ENCODE measurements at places on chromosomes 6 and 20.
A peak's percentile ranks its signal among the peaks of the same experiment; 100 is the strongest.

- no peak for DNase-seq
Observed at GRCh38 chr6:80439721-80440470, 333.4 kb downstream of the BCKDHB start.

DNA sequence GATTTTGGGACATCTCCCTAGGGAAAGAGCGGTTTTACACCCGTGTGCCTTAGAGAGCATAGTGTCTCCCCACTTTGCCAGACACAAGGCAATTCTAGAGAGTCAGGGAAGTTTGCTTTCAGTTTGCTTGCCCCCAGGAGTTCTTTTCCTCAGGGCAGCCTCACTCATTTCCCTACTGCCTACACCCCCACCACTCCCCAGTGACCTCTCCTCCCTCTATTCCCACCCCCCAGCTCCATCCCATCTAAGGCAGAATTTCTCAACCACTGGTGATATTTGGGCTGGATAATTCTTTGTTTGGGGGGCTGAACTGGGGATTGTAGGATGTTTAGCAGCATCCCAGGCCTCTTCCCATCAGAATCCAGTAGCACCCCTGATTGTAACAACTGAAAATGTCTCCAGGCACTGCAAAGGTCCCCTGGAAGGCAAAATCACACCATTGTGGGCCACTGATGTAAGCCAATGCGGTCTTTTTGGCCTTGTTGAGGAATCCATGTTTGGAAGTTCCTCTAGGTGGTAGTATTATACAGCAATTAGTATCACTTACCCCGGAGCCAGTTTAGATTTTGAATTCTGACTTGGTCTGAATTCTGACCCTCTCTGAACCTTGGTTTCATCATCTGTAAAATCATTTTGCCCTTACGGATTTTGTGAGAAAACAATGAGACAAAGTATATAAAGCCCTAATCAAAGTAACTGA is 1.3 kb downstream of the EPPIN start:
- no peak for DNase-seq

DNA sequence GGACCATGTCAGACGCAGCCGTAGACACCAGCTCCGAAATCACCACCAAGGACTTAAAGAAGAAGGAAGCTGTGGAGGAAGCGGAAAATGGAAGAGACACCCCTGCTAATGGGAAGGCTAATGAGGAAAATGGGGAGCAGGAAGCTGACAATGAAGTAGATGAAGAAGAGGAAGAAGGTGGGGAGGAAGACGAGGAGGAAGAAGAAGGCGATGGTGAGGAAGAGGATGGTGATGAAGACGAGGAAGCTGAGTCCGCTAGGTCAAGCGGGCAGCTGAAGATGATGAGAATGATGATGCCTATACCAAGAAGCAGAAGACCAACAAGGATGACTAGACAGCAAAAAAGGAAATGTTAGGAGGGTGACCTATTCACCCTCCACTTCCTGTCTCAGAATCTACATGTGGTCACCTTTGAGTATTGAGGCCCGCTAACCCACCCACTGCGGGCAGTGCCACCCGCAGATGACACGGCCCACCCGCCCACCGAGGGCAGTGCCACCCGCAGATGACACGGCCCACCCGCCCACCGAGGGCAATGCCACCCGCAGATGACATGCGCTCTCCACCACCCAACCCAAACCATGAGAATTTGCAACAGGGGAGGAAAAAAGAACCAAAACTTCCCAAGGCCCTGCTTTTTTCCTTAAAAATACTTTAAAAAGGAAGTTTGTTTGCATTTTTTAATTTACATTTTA is 43.3 kb downstream of the MGME1 start:
- DNase-seq, result no peak

DNA sequence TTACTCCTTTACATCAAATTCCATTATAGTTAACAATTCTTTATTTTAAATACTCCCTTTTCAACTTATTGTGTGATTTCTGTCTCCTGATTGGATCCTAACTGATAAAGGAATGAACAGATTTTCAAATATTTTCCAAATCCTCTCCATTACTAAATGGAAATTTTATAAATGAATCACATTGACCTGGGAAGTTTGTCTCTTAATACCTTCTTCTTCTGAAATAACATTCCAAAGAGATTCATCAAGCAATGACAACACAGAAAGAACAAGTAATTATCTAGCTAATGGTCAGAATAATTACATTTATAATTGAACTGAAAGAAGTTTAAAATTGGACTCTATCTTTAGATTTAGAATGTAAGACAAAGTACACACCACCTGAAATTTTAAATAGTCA is 515.4 kb upstream of the PTCHD4 start:
- no peak for DNase-seq

DNA sequence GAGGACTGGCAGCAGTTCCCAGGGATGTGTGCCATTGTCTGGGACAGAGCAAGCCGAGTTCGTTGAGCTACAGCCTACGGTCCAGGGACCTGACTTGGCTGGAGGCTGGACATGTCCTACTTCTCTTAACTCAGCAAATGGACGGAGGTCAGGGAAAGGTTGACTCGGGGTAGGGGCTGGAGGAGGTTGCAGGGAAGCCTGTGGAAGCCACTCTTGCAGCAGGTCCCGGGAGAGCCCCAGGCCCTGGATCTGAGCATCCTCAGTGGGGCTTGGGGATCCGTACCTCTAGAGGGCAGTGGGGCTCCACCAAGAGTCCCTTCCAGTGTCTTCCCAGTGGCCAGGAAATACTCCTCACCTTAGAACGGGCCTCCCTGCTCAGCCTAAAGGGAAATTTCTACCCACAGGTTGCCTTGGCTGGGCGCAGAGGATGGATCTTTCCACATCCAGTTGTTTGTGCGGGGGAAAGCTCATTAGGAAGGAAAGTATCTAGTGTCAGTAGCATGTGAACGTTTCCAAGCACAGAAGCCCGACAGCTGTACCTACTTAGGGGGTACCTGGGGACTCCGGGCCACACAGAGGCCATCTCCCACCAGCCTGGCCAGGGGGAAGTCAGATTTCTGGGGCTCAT is 170.2 kb downstream of the NFATC2 start:
- peak; percentile 55 for DNase-seq

DNA sequence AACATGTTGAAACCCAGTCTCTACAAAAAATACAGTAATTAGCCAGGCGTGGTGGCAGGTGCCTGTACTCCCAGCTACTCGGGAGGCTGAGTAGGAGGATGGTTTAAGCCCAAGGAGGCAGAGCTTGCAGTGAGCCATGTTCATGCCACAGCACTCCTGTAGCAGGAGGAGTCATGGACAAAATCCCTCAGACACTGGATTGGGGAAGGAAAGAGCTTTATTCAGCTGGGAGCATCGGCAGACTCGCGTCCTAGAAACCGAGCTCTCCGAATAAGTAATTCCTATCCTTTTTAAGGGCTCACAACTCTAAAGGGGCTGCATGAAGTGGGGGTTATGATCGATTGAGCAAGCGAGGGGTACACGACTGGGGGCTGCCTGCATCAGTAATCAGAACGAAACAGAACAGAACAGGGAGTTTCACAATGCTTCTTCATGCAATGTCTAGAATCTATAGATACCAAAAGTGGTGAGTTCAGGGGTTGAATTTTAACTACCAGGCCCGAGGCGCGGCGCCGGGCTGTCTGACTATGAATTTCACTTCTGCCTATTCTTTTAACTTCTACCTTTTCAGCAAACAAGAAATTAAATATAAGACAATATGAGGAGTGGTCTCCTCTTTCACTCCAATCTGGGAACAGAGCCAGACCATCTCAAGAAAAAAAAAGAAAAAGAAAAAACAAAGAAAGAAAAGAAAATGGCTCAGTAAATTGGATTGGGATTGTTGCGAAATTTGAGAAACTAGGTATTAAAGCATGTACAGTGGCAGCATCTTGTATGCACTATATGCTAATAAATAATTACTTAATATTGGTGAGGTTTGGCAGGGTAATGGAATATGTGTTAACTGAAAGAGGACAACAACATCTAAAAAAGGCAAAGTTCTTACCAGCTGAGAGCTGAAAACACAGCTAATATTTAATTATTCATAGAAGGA is 23.6 kb downstream of the HMGN4 start:
- no peak for DNase-seq

GRCh38 chr6:108550256-108550655 is 10.5 kb upstream of the FOXO3 start:
- no peak for DNase-seq

DNA sequence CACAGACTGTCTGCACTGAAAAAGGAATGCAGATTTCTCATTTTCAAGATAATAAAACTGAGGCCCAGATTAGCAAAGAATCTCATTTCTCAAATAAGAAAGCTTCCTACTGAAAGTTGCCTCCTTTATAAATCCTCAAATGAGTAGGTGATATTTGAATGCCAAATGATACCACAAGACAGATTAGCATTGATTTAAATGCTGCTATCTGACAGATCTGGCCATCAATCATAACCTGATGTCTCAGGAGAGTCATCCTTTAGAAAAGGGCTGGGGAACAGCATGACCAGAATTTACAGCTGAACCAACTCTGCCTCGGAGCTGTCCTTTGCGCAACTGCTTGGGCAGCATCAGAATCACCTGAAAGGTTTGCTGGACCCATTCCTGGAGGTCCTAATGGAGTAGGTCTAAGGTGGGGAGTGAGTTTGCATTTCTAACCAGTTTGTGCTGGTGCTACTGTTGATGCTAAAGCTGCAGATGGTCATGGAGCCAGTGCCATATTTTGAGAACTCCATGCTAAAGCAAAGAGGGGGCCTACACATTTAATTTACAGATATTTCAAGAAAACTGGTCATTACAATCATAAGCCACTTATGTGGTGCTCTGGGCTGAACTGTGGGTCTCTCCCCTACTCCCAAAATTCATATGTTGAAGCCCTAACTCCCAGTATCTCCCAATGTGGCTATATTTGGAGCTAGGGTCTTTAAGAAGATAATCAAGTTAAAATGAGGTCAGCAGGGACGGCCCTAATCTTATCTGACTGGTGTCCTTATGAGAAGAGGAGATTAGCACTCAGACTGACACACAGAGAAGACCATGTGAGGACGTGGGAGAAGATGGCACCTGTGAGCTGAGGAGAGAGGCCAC is 295.5 kb upstream of the JARID2 start:
- DNase-seq, result no peak

DNA sequence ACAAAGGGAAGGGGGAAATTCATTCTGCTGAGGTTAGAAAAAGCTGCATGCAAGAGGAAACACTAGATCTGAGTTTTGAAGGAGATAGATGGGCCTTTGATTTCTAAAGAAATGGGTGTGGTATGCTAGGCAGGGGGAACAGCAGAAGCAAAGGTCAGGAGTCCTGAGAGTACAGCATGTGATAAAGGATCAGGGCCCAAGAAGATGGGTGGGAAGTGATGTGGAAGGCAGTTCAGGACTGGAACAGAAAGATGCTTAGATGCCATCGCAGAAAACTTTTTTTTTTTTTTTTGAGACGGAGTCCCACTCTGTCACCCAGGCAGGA is 126.2 kb downstream of the ALDH8A1 start:
- DNase-seq, result no peak

- DNase-seq, result no peak
Observed at GRCh38 chr6:92541448-92542060, 877.8 kb downstream of the EPHA7 start.

DNA sequence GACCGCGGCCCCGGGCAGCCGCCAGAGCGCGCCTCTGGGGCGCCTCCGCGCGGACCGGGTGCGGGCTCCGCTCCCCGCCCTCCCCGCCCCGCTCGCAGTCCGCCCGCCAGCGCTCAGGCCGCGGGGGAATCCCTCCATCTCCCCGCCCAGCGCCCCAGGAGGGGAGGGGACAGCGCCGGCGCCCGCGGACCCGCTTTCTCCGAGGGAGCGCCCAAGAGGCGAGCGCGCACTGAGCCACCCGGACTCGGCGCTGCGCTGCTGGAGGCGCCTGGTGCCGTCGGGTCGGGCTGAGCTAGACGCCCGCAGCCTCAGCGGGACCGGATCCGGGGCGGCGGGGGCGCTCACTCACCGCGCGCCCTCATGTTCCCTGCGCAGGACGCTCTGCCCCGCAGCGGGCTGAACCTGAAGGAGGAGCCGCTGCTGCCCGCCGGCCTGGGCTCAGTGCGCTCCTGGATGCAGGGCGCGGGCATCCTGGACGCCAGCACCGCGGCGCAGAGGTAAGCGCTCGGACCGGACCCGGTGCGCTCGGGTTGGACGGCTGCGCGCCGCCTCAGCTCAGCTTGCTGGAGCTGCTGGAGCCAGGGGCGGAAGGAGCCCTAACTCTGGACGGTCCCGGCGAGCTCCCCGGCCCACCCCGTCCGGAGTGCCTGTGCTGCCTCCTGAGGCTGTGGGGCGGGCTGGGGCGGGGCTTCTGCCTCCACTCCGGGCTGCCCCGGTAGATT is 867 bp downstream of the EBF4 start:
- DNase-seq, result peak; percentile 33

GRCh38 chr6:127932708-127933107 is 31.9 kb upstream of the THEMIS start:
- DNase-seq, result no peak

DNA sequence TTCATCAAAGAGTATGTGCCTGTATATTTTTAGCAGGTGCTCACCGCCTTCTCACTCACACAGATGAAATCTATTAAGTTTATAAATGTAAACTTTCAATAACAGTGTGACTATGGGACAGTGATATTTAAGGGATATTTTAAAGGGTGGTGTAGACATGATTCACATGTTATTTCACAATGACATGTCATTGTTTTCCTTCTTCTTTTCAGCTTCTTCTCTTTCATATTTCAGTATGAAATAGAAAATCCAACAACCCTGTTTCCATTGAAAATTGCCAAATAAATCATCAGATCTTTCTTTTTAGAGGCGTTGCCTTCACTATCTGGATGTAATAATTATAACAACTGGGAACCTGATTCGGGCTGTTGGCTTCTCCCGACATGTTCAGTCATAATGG is 54.8 kb downstream of the PFDN4 start:
- no peak for DNase-seq

DNA sequence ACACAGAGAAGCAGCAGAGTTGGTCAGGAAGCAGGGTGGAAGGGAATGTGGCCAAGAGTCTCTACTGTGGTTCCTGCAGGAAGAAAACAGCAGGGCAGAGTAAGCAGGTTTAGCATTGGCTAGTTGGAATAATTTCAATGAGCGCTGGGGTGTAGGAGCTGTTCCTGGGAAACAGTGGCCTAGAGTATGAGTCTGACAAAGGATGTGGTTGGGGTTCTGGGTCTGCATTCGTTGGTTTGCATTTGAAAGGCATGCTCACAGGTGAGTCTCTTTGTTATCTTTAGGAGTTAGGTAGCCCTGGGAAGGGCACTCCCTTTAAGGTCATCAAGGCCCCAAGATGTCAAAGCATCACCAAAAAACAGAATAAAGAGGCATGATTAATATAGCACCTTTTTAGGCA is 911.6 kb upstream of the SLC35B3 start:
- no peak for DNase-seq

DNA sequence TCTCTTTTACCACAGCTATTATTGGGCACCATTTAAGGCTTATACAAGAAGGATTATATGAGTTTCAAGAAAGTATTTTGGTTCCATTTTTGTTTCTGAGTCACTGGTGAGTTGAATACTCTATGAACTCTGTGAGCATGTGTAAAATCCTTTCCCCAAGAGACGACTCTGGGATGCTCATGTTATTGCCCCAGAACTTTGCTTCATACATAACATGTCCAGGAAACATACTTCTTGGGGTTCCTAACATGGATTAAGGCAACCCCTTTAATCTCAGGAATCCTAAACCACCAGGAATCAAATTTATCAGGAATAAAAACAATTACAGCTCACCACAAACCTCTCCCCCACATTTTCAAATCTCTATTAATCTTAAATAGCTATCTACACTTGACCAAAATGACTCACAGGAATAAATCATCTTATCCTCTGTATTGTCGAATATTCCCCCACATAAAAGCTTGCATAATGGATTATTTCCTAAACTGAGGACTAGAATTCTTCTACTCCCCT is 117.5 kb upstream of the COL21A1 start:
- DNase-seq, result no peak

GRCh38 chr6:51099201-51099600 is 280.5 kb downstream of the TFAP2B start:
- no peak for DNase-seq

GRCh38 chr6:64256483-64256882 is 620.9 kb downstream of the PHF3 start:
- no peak for DNase-seq

Data from activated gamma-delta T cell treated with Interleukin-2 at 50 U/mL for 16 hours (primary cell).